Activated T-helper 1 cell treated with anti-CD3 and anti-CD28 coated beads, Interleukin-2, amount 50 U/mL, for 16 hours (primary cell): ENCODE measurements at places on chromosomes 16 and 17.

DNA sequence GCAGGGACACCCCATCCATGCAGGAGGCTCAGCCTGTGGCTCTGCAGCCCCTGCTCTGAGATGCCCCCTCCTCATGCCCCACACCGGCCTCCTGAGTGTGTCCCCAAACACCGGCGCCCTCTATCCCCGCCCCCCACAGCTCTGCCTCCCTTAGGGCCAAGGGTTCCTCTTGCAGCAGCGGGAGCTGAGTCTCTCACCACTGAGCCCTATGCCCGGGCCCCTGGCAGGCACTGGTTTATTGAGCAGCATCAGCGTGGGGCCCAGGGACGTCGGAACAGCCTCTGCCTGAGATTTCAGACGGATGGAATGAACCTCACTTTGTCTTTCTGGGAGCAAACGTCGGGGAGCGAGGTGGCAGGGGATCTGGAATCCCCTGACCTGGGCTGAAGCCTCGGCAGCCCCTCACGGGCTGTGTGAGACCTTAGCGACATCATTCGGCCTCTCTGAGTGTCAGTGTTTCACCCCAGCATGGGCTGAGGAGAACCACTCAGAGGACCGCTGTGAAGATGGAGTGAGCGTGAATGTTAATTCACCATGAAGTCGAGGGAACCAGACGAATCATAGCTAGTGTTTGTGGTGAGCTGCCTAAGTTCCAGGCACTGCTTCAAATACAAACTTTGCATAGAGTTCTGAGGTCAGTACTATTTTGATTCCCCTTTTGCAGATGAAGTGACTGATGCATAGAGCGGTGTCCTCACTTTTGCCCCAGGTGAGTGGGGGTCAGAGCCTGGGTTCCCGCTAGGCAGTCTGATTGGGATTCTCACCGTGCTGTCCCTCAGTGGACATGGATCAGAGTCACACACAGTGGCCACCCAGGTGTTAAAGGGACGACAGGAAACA lies 5.3 kb upstream of the C16orf74 start:
- no peak for DNase-seq

- no peak for DNase-seq
Measured at GRCh38 chr17:80977172-80977571, 14.5 kb upstream of the CHMP6 start.

DNA sequence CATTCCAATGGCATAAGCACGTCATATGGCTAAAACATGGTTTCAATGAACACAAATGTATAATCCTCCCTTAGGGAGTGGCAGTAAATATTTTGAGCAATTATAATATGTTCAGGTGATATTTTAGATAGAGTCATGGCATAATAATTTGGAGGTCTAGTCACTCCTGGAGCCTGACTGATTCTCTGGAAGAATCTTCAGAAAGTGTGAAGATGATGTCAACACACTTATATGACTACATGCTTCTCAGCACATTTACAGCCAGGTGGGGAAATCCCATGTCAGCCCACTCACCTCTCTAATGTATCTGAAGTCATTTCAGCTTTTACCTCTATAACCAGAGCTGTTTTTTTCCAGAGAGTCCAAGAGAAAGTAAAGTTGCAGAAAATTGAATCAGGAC lies 474.8 kb downstream of the SHISA9 start:
- no peak for DNase-seq

DNA sequence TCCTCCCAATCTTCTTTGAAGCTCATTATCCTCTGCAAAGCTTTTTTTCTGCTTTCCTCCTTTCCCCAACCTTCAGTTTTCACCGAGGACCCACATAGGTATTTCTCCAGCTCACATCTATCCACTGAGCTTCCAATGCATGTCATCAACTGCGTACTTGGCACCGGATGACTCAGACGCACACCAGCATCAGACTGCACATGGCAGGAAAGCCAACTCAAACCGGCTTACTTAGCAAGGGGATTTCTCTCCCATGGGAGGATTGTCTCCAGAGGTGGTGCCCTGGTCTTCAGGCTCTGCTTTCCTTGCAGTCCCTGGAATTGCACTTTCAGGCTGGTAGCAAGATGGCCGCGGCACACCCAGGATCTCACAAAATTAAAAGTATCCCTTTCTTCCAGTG lies 1.7 kb upstream of the AKTIP start:
- peak; percentile 7 for DNase-seq

DNA sequence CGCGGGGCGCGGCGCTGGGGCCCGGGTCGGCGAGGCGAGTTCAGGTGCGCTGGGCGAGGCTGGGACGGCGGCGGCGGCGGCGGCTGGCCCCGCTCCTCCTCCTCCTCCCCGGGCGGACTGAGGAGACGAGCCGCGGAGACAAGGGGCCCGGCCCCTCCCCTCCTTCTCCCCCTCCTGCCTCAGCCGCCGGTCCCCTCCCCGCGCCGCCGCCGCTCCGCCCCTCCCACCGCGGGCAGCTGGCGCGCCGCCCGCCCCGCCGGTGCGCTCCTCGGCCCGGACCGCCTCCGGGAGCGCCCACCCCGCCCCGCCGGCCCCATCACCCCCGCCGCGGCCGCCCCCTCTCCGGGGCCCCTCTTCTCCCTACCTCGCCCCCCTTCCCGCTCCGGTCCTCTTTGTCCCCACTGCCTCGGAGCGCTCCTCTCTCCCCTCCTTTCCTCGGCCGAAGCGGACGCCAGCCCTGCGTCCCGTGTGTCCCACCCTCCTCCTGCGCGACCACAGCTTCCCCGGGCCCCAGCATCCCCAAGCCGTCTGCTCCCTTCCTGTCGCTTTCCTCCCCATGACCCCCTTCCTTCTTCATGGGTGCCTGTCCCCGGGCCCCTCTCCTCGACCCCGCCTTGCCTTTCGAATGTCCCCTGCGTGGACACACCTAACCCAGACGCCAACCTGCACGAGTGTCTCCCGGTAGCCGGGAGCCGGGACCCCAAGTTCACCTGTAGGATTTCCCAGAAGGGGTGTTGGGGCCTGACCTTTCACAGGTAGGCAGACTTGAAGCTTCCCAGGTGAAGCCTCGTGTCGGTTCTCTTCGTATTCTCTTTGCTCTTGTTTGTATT lies at the start of gene TOX3:
Gene TOX3 (minus strand): TSS at position 140 of the 830 bp plus-strand sequence. CDS start 420 bp downstream, outside the sequence.
- DNase-seq, result no peak

- DNase-seq, result no peak
Measured at GRCh38 chr16:86733546-86734254, 155.4 kb downstream of the FOXL1 start.

DNA sequence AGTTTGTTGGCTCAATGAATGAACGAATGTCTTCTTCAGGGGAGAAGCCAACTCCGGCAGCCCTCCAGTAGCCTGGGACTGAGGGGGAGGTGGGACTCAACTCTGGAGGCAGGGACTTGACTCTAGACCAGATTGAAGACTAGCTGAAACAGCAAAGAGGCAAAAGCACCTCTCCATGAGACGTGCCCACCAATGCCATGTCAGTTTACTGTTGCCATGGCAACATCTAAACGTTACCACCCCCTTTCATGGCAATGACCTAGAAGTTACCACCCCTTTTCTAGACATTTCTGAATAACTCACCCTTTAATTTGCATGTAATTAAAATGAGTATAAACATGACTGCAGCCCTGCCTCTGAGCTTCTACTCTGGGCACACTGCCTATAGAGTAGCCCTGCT lies 91.8 kb downstream of the ASIC2 start:
- DNase-seq, result no peak

DNA sequence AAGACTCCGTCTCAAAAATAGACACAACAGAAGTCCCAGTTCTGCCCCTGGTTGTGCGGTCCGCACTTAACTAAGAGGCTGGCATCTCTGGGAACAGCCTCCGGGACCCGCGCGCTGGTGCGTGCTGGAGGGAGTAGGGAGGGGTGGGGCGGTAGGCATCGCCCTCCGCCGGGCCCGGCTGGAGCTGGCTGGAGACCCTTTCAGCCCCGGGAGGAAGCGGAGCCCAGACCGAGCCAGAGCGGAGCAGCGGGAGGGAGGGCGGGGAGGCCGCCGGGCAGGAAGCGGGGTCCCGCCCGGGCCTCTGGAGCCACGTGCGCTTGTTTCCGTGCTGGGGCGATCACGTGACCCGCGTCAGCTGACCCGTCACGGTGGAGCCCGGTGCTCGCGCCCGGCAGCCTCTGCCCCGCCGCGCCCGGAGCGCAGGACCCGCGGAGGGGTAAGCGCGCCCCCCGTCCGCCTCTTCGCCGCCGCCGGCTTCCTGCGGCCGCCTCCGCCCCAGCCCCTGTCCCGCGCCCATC lies at the start of gene WDR81:
Gene WDR81 (plus strand): TSS at position 354 of the 518 bp plus-strand sequence. CDS start 256 bp downstream, outside the sequence.
- DNase-seq, result peak; percentile 79

DNA sequence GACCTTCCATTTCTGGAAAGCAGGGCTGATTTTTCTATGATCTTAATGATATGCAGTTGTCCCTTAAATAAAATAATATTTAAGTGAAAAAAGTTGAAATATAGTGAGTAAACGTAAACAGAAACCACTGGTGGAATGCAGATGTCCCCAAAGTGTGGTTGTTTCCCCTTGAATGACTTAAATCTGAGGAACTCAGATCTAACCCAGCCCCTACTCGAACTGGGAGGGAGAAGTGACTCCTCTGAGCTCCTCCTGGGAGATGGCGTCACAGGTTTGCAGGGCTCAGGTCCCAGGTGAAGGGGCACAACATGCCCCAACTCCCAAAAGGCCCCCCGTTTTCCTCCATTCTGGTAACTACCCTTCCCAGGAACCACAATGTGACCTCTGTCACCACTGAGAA lies 142.8 kb downstream of the IRF8 start:
- DNase-seq, result no peak

DNA sequence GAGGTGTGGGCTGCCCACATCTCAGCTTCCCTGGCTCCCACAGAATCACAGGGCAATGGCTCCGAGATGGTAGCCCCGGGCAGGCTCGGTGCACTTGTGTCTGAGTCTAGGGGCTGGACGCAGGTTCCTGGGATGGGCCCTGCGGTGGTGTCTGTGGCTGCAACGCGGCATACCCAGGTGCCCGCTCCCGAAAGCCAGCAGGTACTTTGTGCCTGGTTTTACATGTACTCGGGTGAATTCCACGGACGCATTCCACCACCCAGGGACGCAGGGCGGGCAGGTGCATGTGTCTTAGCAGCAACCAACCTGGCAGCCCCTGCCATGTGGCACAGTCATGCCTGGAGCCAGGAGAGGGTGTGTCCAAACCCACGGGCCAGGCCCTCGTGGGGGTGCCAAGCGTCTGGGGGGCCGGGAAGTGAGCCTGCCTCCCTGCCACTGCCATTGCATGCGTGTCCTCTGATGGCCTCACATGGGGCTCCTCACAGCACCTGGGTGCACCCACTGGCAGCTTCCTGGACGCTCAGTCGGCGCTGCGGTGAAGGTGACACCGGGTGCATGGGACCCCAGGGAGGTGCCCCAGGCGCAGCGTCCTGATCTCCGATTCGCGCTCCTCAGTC lies 4.4 kb upstream of the TMEM204 start:
- DNase-seq, result no peak

DNA sequence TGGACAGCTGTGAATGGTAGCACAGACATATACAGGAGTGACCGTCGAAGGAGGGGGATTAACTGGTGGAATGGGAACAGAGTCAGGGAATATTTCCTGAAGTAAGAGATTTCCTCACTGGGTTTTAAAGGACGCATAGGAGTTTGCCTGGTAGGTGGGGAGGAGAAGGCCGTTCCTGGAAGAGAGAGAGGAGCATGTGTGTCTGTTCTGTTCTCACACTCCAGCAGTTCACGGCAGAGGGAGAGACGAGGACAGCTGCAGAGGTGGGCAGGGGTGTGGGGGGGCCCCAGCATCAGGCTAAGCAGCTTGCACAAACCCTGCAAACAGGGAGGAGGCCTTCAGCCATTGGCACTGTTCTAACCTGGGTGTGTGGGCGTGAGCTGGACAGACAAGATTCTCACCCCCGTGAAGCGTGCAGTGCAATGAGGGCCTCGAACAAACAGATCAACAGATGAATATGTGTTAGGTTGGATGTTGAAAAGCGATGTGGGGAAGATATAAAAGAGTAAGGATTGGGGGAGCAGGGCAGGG lies 85.3 kb upstream of the GSE1 start:
- no peak for DNase-seq

- no peak for DNase-seq
Measured at GRCh38 chr16:2597560-2597902, 59.7 kb downstream of the PDPK1 start.

- DNase-seq, result peak; percentile 62
Measured at GRCh38 chr17:17354560-17355349, 51.6 kb downstream of the NT5M start.
